ENCODE measurements at places on chromosomes 1 and 21. TPM values are rescaled to one million over a fixed set of nuclear protein-coding genes. Genes with fewer than 3 reads are reported as not detected.

Gene IL20
- not detected for total RNA-seq

Gene ALDH9A1
- total RNA-seq, result 55.9 TPM

Gene GPA33
- 0.12 TPM for total RNA-seq

Gene SPRR2E
- total RNA-seq, result not detected

Gene NHLH1
- total RNA-seq, result not detected

Gene YTHDF2
- total RNA-seq, result 62.3 TPM

Gene NPPA
- total RNA-seq, result not detected

Gene TNNI3K
- total RNA-seq, result not detected

Gene ODF2L
- total RNA-seq, result 35.1 TPM

Gene COL8A2
- 1.7 TPM for total RNA-seq

Gene IQGAP3
- total RNA-seq, result 23.7 TPM

Gene AIM2
- total RNA-seq, result not detected

Gene KCNK1
- 5.9 TPM for total RNA-seq

Gene EFNA3
- 0.59 TPM for total RNA-seq

Gene ITSN1
- 25.2 TPM for total RNA-seq

Gene GRIK1
- total RNA-seq, result not detected

Gene PDXK
- total RNA-seq, result 138 TPM

Gene KDF1
- not detected for total RNA-seq

Gene PAFAH2
- 7.5 TPM for total RNA-seq

Gene AIRE
- not detected for total RNA-seq

Gene ERICH3
- total RNA-seq, result not detected

Gene SHISAL2A
- total RNA-seq, result 0.15 TPM

Gene DENND2D
- total RNA-seq, result 10.2 TPM

Gene LIPI
- not detected for total RNA-seq
